ENCODE measurements at places on chromosomes 3 and 15.

GRCh38 chr3:30253832-30254231, 352.6 kb upstream of the TGFBR2 start:
- DNase-seq, result no peak

DNA sequence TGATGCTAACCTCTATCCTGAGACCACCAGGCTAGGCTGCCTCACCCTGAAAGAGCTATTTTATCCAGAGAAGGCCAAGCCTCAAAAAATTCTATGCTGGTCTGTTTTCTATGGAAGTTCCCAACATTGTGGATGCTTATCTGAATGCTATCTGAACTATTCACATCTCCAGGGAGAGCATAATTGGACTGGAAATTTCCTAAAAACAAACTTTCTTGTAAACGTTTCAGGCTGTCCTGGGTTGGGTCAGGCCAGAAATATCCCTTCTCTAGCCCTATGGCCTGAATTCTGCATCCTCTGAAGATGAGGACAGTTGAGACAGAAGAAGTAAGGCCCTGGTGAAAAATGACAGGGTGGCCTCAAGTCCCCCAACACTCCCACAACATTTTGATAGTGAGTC, 706.4 kb upstream of the NR2F2 start:
- DNase-seq, result no peak

GRCh38 chr3:64651741-64652241, 36.0 kb downstream of the ADAMTS9 start:
- no peak for DNase-seq

DNA sequence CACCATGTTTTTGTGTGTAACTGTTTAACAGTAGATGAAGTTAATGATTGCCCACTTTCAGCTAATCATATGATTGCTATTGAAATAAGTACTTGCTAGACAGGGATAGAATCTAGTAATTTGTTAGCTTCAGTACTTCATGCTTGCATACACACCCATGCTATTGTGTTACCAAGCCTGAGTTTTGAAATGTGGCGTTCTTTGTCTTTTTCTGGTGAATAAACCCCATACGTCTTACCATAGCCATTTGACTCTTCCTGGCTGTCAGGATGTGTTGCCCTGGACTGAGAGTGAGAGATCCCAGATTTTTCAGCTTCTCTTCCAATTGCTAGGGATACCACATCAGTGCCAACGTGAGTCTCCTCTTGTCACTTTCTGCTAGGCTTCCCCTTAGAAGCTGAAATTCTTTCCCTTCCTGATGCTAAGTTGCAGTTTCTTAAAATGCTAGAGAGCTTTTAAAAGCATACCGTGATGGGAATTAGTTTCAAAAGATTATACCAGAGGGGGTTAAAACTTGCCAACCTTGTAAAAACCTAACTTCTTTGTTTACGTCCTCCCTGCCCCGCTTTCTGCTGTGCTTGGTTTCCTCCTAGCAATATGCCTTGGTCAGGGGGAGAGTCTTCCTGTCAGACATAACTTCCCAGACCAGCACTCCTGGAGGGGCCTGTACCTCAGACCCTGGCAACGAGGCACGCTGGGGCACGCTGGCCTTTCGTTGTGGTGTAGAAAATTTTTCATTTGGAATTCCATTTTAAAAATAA, 62.9 kb upstream of the ULK4 start:
- DNase-seq, result no peak

DNA sequence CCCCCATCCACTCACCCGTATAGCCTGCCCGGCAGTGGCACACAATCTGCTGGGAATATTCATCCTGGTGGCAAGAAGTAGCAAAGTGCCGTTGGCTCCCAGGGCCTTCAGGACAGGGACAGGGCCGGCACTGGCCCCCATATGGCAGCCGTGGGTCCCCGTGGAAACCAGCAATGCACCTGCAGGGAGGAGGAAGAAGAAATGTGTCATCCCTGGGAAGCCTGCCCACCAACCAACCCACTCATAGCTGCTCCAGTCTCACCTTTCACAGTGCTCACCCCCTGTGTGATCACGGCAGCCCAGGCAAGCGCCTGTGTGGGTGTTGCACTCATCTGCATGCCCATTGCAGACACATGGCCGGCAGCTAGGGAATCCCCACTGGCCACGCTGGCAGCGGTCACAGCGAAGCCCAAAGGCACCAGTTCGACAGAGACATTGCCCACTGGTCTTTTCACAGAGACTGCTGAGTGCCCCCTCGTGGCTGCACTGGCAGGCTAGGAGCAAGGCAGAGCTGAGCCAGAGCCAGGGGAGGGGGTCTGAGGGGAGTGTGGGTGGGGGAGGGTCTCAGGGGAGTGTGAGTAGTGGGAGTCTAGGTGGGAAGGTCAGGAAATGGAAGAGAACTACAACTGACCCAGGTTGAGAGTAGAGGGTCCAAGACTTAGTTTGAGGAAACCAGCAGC, 4.5 kb upstream of the USP19 start:
- no peak for DNase-seq

Data from D721Med (cell line).